ENCODE measurements at places on chromosomes 4 and X.

DNA sequence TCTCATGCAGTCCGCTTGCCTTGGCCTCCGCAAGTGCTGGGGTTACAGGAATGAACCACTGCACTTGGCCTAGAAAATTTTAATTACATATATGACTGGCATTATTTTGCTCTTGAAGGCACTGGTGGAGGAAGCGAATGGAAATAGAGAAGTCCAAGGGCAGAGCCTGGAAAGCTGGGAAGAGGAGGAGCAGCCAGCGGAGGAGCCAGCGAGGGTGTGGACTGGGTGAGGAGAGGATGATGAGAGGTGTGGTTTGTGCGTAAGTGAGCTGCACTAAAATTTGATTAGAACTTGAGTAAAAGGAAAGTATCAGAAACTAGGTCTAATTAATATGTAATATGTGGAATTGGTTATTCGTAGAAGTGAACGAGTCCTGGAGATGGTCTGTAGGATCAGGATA, 13.3 kb downstream of the KIAA0232 start:
- DNase-seq = no peak

DNA sequence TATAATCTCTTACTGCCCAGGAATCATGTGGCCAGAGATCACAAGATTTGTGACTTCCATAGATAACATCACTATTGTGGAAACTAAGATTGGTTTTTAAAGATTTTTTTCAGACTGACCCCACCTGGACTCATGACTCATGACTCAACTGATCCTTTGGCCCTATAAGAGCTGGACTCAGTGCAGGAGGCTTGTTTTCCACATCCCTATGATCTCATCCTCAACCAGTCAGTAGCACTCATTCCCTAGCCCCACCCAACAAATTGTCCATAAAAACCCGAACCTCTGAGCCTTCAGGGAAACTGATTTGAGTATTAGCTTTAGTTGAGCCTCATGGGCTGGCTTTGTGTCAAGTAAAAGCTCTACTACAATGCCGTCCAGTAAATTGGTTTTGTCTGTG, 7.9 kb upstream of the NOCT start:
- no peak for DNase-seq

DNA sequence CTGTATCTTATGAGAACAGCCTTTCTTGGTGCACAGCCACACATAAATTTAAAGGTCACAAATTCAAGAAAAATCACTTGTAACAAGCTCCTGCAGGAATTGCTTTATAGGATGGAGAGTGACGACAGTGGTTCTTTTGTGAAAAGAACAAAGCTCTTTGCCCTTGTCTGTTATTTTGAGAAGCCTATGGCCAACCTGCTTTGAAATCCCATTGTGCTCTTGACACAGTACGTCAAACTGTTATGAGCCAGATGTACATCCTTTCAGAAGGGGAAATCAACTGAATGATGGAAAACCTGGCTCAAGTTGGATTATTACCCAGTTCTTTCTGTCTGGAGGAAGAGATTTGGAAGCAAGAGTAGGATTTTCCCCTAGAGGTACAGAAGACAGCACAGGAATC, 1454.2 kb downstream of the ARAP2 start:
- DNase-seq = no peak

GRCh38 chr4:140968371-140968770, 164.9 kb downstream of the RNF150 start:
- DNase-seq = no peak

GRCh38 chrX:42602136-42602535, 175.8 kb downstream of the PPP1R2C start:
- no peak for DNase-seq

- DNase-seq = no peak
These were observed 236.7 kb downstream of the EVC2 start for GRCh38 chr4:5471691-5472090.

DNA sequence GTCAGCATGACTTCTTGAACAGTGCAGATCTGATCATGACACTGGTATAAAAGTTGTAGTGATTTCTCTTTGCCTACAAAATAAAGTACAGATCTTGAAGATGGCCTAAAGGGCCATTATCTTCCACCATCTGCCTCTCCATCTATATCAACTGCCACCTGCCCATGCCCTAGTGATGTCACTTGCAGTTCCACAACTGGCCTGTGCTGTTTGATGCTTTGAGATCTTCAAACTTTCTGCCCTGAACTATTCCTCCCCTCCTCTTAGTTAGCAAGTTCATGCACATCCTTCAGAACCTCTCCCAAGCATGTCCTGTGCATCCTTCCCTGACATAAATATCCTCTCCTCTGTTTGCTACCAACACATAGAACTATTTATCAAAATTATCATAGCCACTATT, 217.0 kb downstream of the SOWAHB start:
- no peak for DNase-seq

Measured in activated CD4-positive, alpha-beta T cell treated with anti-CD3 and anti-CD28 coated beads for 4 hours (primary cell).